ENCODE measurements at places on chromosomes 16 and 17.

DNA sequence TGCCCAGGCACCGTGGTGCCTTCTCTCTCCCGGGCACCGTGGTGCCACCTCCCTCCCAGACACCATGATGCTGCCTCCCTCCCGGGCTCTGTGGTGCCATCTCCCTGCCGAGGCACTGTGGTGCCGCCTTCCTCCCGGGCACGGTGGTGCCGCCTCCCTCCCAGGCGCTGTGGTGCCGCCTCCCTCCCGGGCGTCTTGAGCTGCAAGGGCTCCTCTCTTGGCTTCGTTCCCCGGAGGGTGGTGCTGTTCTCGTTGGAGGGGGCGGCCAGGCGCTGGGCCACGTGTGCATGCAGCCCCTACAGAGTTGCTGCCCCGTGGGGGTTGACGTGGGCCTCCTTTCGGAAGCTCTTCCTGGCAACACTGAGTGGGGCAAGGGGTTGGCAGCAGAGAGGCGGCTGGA is 8.2 kb downstream of the CENPX start:
- no peak for DNase-seq

GRCh38 chr17:57638284-57638683 is 106.8 kb downstream of the CCDC182 start:
- no peak for DNase-seq

- no peak for DNase-seq
These were observed 4.5 kb upstream of the TMEM92 start for GRCh38 chr17:50269477-50270434.

- DNase-seq: peak; percentile 12
These were observed 20.3 kb upstream of the NFATC3 start for GRCh38 chr16:68064791-68065365.

DNA sequence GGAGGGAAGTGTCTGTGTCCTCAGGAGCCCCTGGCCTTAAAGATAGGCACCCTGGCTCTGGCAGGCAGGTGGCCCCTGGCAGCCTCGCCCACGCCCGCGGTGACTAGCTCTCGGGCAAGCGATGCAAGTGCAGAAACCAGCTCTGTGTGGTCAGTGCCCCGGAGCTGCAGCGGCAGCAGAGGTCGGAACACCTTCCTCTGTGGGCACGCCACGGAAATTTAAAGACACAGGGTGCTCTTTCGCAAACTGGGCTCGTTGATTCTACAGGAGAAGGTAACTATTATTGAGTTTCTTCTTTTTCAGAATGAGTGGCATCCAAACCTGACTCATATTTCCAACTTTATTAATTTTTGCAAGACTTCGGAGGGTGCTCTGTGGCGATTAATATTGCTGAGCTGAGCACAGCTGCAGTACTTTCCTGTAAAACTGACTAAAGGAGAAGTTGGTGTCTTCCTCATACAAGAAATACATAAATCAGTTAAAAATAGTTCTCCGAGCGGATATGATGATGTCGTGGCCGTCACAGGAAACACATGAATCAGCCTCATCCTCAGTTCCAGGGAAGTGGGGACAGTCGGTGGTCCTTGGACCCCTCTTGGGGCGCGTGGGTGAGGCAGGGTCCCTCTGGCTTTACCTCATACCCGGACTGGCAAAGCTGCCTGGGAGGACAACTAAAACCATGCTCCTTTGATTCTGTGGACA is 120.2 kb downstream of the METRNL start:
- DNase-seq: no peak

DNA sequence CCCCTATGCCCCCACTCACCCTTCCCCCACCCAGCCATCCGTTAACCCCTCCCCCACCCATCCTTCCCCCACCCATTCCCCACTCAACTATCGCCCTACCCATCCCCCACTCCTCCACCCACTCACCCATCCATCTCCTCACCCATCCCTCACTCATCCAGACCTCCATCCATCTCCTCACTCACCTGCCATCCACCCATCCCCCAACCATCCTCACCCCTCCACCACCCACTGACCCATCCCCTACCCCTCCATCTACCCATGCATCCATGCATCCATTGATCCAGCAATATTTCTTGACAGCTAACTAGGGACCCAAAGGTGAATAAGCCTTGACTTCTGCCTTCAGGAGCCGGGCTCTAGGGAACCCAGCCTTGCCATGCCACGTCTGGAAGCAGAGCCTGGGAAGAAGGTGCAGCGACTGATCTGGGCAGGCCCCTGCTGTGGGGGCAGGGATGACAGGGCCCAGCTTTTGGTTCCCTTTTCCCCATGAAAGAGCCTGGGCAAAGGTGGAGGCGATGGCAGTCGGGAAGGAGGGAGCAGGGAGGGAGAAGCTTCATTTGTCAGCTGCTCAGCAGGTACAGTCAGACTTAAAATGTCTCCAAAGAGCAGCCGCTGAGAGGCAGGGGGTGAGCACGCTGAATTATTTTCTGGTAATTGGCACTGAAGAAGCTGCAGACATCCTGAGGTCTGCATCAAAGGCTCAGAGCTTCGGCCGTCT is 23.1 kb upstream of the DOC2B start:
- DNase-seq: no peak

DNA sequence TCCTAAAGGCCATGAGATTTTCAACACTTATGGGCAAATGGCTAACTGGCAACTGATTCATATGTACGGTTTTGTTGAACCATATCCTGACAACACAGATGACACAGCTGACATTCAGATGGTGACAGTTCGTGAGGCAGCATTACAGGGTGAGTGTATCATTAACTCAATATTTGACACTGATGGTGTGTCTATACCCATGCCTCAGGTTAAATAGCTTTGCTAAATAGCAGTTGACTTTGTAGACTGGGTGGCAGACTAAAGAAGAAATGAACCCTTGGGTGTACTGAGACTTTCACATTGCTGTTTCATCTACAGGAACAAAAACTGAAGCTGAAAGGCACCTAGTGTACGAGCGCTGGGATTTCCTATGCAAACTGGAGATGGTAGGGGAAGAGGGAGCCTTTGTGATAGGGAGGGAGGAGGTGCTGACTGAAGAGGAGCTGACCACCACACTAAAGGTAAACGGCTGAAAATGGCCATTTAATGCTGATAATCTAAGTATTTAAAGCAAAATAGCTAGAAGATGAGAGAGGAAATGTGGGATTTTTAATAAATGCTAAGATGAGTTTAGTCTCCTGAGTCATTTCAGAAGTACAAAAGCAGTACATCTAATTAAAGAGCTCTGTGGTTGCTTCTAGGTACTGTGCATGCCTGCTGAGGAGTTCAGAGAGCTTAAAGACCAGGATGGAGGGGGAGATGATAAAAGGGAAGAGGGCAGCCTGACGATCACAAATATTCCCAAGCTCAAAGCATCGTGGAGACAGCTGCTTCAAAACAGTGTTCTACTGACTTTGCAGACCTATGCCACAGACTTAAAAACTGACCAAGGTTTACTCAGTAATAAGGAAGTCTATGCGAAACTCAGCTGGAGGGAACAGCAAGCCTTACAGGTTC is 3.0 kb downstream of the SETD6 start:
- DNase-seq: no peak

DNA sequence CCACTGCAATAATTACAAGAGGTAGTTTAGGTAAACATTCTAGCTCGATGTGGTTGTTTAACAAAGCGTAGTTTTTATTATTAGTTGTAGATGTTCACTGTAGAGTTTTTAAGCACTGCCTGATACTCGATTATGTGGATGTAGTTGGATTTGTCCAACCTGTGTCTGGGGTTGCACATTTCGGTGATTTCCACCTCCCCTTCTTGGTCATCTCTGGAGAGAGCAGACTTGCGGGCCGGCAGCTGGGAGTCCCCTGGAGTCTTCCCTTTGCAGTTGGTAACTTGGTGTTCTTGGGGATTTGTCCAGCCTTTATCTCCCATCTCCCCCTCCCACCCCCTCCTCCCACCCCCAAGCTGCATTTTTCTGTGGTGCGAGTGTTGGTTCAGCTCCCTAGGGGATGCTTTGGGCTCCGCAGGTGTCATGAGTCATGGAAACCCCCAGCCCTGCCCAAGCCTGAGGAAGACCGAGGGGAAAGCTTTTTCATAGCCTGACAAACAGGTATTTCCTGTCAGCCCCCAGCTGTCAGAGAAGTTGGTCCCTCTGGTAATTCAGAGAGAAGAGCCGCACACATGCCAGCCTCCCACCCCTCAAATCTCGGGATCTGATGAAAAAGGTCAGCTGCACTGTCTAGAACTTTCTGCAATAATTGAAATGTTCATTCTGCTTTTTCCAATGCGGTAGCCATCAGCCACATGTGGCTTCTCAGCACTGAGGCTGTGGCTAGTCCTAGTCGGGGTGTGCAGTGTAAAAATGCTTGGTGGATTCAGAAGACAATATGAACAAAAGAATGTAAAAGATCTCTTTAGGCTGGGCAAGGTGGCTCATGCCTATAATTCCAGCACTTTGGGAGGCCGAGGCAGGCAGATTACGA is 50.3 kb downstream of the KSR1 start:
- no peak for DNase-seq

Data from nucleus accumbens (tissue), 56 donors.